ENCODE measurements at places on chromosomes 13 and 19. TPM values are rescaled to one million over a fixed set of nuclear protein-coding genes. Genes with fewer than 3 reads are reported as not detected.

DNA sequence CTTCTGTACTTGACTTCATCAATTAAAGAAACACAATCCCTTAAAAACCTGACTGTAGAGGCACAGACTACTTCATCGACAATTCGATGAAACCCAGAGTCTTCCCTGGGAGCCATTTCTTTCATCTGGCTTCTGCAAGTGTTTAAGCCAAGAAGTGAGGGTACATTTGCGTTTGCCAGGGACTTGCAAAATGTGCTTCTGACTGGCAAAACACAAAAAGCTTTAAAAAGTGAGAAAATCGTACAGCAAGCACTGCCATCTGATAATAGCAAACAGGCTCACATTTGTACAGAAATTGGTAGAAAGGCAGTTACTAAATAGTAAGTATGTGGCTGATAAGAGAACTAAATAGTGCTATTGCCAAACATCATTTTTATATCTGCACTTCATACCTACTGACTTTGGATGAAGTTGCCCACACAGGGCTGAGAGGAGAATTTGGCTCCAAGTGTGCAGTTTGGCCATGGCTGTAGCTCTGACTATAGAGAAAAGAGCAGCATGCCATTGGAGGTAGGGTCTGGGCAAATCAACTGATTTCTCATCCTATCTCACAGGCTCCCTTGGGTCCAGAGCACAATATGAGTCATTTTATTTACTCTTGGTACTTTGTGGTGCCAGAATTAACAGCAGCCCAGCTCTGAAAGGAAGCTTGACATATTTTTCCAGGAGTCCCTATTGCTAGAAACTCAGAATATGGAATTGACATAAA lies 358.1 kb downstream of the OXGR1 start:
- H3K4me1 ChIP-seq = no peaks in the 10 kb centered on the region
- no peaks in the 10 kb centered on the region for H3K36me3 ChIP-seq
- H3K27ac ChIP-seq = no peak overlapping the region
- no peak overlapping the region for H3K4me3 ChIP-seq

DNA sequence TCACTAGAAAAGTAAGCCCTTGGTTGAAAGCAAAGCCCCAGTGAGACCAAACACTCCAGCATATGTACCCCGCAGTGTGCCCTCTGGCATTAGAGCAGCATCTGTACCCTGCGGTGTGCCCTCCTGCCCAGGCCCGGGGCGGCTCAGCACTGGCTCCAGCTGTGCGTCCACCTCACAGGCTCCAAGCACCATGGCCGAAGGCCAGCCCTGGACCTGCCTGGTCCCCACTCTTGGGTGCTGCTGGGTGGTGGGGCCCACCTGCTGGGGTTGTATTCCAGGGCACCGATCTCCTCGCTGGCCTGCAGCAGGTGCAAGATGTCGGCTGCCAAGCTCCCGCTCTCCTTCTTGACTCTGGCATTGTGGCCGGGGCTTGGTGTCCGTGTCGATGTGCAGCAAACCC lies 230.2 kb downstream of the TUBA3C start:
- H3K4me1 ChIP-seq = no peaks in the 10 kb centered on the region
- DNase-seq = peak; percentile 65
- H3K27me3 ChIP-seq = no peaks in the 10 kb centered on the region
- H3K36me3 ChIP-seq = no peaks in the 10 kb centered on the region
- H3K27ac ChIP-seq = no peak overlapping the region
- no peak overlapping the region for H3K4me3 ChIP-seq

DNA sequence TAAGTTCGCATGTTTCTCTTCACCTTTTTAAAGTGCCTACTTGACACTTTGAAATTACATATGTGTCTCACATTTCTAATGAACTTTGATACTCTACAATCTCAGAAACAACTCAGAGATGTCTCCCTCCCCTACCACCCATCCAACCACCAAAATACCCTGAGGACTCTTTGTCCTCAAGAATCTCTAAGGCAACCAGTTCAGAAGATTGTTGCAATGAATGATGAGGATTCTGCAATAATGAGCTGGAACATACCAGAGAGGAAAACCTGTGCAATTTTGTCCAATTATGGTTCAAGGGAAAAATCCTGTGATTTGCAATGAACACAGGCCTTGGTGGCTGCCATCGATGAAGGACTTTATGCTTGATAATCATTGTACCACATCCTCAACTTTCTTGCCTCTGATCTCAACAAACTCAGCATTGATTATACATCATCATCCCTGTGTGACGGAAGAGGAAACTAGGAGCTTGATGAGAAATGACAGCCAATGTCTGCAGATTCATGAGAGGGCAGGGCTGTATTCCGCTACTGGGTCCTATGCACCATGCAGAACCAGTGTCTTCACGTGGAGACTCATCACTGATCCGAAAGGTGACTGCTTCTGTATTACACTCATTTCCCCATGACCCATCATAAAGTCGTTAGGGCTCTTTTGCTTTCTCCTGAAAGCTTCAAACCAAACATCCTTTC lies 1.1 kb downstream of the FPR1 start:
- peaks cover 14% of the 10 kb centered on the region for H3K36me3 ChIP-seq
- DNase-seq = no peak
- peak overlapping the region; percentile 88 for H3K27ac ChIP-seq
- peak overlapping the region; percentile 15 for H3K4me3 ChIP-seq
- peaks cover 36% of the 10 kb centered on the region for H3K4me1 ChIP-seq
- H3K27me3 ChIP-seq = no peaks in the 10 kb centered on the region

DNA sequence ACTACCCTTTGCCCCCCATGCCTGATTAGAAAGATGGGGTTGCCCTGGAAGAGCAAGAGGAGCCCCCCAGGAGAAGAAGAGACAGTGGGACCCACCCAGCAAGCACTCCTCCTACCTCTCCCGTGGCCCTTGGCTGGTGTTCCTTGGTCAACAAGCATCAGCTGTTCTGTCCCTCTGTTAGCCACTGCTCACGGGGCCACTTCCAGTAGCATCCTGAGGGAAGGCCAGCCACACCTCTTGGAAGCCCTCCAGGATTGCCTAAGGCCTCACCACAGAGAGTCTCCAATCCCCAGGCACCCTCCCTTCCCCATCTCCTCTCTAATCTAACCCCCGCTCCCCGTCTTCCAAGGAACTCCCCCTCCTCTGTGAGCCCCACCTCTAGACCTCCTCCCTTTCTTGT lies 15.1 kb upstream of the DPP9 start:
- no peak overlapping the region for H3K27ac ChIP-seq
- H3K36me3 ChIP-seq = no peaks in the 10 kb centered on the region
- no peak overlapping the region for H3K4me3 ChIP-seq
- peaks cover 21% of the 10 kb centered on the region for H3K27me3 ChIP-seq
- no peak for DNase-seq
- peaks cover 6% of the 10 kb centered on the region for H3K4me1 ChIP-seq

- peaks cover 21% of the 10 kb centered on the region for H3K4me1 ChIP-seq
- no peak overlapping the region for H3K4me3 ChIP-seq
- DNase-seq = no peak
- H3K27ac ChIP-seq = peak overlapping the region; percentile 18
Measured at GRCh38 chr13:45297456-45298205, 43.4 kb downstream of the TPT1 start.

GRCh38 chr19:48817585-48818124 lies 6.8 kb upstream of the BCAT2 start:
- H3K27ac ChIP-seq = no peak overlapping the region
- H3K4me3 ChIP-seq = no peak overlapping the region
- no peaks in the 10 kb centered on the region for H3K36me3 ChIP-seq
- DNase-seq = no peak
- no peaks in the 10 kb centered on the region for H3K4me1 ChIP-seq

The PSG2 gene
- not detected for total RNA-seq

DNA sequence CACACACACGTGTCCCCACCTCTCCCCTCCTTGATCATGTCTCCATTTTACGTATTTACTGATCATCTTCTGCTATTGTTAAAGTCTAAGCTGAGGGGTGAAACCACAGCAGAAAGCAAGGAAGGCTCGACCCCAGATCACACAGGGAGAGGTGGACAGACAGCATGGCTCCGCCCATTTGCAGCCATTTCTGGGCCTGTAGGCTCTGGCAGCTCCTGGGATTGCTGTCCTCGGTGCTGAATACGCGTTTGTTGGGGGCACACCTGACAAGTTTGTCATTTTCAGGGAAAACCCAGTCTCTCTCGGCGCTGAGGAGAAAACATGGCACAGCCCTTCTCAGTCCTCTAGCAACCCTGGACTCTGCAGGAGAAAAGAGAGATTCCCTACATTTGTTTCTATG lies 8.0 kb downstream of the TMEM86B start:
- no peak for DNase-seq
- peaks cover 18% of the 10 kb centered on the region for H3K4me1 ChIP-seq
- H3K27me3 ChIP-seq = no peaks in the 10 kb centered on the region
- H3K4me3 ChIP-seq = no peak overlapping the region
- no peak overlapping the region for H3K27ac ChIP-seq
- no peaks in the 10 kb centered on the region for H3K36me3 ChIP-seq

The ASPDH gene
- not detected for total RNA-seq

DNA sequence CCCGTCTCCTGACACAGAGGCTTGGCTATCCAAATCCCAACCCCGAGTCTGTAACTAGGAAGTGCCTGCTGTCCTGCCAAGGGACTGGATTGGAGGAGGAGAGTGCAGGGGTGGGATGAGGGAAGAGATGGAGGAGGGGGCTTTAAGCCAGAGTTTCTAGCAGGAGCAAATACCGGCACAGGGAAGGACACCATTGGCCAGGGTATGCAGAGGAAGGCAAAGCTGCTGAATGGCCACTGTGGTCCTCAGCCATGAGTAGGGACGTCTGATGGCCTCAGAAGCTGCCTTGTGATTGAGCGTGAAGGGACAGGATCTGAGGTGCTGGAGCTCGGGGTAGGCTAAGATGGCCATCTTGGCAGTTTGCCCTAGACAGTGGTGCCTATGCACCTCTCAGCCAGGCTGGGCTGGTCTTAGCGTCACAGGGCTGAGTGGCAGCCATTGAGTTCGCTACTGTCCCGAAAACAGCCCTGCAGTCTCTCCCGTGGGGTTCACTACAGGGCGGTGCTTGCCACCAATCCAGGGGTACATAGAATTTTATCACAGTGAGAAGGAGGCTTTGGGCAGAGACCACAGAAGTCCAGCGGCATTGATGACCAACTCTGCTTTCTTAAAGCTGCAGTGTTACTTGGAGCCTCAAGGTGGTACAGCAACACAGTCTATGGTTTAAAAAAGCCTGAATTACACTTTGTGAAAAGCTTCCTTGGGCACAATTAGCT lies 61.8 kb downstream of the AKAP11 start:
- H3K27ac ChIP-seq = no peak overlapping the region
- H3K4me3 ChIP-seq = no peak overlapping the region
- no peaks in the 10 kb centered on the region for H3K27me3 ChIP-seq
- no peaks in the 10 kb centered on the region for H3K36me3 ChIP-seq
- no peak for DNase-seq

DNA sequence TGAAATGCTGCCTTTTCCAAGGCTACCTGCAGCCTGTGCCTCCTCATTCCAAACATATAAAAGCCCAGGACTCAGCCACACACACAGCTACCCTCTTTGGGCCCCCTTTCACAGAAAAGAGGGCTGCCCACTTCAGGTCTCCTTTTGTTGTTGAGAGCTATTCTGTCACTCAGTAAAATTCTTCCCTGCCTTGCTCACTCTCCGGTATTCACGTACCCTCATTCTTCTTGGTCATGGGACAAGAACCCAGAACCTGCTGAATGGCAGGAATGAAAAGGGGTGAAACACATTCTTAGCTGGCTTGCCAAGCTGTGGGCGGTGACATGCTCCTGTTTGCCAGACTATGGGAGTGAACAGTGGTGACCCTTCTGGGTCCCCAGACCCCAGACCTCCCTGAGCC lies 338.0 kb upstream of the ATXN8OS start:
- no peak for DNase-seq
- H3K4me1 ChIP-seq = no peaks in the 10 kb centered on the region
- H3K4me3 ChIP-seq = no peak overlapping the region
- H3K36me3 ChIP-seq = no peaks in the 10 kb centered on the region

DNA sequence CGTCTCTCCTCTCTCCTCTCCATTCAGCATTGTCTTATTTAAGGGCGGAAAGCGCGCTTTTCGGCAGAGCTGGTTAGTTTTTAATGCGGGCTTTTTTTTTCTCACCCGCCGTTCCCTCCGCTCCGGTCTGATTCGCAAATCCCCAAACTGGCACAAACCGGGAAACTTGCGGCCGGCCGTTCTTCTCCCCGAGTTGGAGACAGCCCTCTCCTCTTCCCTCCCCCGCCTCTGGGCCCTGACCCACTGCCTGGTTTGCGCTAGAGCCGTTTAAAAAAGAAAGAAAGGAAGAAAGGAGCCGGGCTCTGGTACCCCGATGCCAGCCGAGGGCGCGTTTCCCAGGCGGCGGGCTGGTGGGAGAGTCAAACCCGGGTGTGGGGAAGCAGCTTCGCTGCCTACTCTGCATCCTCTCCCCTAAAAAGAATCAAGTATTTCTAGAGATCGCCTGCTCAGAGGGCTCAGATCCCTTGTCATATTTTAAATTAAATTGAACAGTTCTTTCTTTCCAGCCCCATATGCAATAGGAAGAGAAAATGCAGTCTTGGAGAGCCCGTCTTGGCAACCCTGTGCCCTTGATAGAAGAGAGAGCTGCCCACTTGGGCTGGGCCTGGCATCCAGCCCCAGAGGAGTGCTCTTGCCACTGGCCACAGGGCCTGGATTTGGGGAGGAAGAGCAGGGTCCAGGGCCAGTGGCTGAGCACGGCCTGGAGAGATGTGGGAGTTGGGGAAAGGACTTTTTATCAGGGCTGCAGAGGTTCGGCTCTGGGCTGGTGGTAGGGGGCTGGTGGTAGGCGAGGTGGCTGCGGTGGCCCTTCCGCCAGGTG lies 19.0 kb downstream of the NFIX start:
- H3K4me3 ChIP-seq = peak overlapping the region; percentile 43
- H3K4me1 ChIP-seq = peaks cover 35% of the 10 kb centered on the region
- no peak for DNase-seq
- no peaks in the 10 kb centered on the region for H3K36me3 ChIP-seq
- no peaks in the 10 kb centered on the region for H3K27me3 ChIP-seq

GRCh38 chr19:15776991-15777970 lies 10.2 kb upstream of the OR10H5 start:
- no peak overlapping the region for H3K27ac ChIP-seq
- no peak overlapping the region for H3K4me3 ChIP-seq
- peaks cover 45% of the 10 kb centered on the region for H3K27me3 ChIP-seq
- H3K36me3 ChIP-seq = no peaks in the 10 kb centered on the region
- DNase-seq = no peak

DNA sequence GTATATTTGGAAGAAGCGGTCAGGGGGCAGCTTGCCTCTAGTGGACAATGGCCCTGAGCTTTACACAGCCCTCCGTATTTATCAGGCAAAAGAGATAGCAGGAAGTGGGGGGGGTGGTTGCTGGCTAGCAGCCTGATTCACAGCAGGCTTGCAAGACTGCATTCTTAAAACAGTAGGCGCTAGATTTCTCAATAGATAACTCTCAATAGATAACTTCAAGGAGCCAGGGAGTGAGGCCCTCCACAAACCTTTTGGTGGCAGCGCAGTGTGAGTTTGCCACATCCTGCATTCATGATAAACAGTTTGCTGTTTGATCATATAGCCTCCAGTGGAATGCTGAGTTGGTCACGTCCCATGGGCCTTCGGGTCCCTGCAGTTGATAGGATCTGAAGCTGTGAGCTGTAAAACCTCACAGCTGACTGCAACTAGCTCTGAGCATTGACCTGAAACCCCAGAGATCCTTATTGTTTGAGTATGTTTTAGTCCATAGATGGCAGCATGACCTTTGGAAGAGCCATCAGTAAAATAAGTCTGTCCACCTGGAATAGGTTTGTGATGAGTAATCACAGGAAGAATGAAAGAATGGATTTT lies 12.2 kb downstream of the FPR3 start:
- no peak overlapping the region for H3K27ac ChIP-seq
- peaks cover 10% of the 10 kb centered on the region for H3K4me1 ChIP-seq
- no peak for DNase-seq
- no peaks in the 10 kb centered on the region for H3K27me3 ChIP-seq

Data from spleen (tissue), 13 donors.